WTC11 (cell line): ENCODE measurements at places on chromosomes 3 and 15. TPM values are rescaled to one million over a fixed set of nuclear protein-coding genes. Genes with fewer than 3 reads are reported as not detected.

GRCh38 chr3:29285471-29286071 is 4.7 kb downstream of the RBMS3 start:
- no peak for DNase-seq

DNA sequence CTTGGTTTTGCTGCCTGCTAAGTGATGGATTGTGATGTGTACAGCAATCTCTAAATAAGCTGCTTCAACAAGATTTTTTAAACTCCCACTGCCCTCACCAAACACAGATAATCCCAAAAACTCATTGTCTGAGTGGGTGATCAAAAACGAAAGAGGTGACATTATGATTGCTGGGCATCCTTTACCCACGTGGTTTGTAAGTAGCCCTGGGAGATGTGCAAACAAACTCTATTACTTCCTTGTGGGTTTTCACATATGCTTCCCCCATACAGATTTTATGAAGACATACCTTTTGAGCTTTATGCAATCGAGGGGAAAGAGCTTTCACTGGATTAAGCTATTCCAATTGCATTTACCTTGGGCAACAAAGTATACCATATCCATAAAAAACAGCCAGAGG is 1000.4 kb downstream of the FHIT start:
- DNase-seq, result no peak

DNA sequence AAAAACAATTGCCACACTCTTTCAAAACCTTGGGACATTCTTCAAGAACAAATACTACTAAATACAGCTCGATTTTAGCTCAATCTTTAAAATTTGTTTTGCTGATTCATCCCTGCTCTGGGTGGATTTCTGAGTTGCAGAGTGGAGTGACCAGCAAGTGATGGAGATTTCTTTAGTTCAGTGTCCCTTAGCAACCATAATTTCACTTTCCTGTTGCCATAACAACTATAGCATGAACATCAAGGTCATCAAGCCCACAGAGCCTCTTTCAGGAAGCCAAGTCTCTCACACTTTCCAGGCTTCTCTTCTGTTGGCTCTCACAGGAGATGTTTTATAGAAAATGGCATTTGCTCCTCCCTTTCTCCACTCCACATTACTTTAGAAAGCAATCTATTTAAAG is 597.2 kb upstream of the ADAMTS9 start:
- no peak for DNase-seq

GRCh38 chr3:51373658-51374421 is 11.3 kb upstream of the MANF start:
- no peak for DNase-seq

- no peak for DNase-seq
These were observed 196.5 kb upstream of the ZPLD1 start for GRCh38 chr3:102238362-102238761.

DNA sequence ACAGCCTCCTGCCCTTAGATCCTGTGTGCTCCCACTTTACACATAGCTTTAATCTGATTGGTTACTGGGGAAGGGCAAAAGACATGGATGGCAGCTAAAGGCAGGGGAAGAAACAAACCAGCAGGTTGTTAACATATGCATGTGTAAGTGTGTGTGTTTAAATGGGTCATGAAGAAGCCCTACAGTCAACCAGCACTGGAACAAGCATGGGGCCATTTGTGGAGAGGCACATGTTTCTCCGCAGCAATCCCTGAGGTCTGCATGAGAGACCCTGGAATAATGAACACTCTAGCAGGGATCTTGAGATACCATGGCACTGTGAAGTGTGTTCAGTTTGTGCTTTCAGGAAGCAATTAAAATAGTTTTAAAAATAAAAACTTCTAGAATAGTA is 6.0 kb downstream of the KLF13 start:
- no peak for DNase-seq

- DNase-seq, result no peak
These were observed 248.7 kb upstream of the ICE2 start for GRCh38 chr15:60727661-60728060.

- DNase-seq, result no peak
These were observed 58.7 kb downstream of the RPN1 start for GRCh38 chr3:128591738-128592426.

DNA sequence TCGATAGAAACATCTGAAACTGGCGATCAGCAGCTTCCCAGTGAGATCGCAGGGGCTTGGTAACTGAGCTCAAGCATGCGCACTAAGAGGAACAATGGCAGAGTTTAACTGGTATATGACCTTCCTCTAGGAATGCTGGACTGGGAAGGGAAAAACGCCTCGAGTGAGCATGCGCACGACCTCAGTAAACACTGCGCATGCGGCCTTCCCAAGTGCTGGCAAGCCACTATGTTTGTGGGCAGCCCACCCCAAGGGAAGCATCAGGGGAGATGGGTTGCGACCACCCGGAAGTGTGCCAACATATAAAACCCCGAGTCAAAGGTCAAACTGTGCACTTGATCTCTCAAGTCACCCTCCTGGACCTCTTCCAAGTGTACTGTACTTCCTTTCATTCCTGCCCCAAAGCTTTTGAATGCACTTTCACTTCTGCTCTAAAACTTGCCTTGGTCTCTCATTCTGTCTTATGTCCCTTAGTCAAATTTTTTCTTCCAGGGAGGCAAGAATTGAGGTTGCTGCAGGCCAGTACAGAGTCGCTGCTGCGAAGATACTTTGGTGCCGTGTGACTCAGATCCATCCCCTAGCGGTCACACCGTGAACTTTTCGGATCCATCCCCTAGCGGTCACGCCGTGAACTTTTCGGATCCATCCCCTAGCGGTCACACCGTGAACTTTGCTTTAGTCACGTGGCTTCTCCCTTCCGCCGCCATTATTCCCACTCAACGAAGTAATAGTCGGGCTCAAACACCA is 243.3 kb downstream of the FAM43A start:
- DNase-seq, result peak; percentile 82

DNA sequence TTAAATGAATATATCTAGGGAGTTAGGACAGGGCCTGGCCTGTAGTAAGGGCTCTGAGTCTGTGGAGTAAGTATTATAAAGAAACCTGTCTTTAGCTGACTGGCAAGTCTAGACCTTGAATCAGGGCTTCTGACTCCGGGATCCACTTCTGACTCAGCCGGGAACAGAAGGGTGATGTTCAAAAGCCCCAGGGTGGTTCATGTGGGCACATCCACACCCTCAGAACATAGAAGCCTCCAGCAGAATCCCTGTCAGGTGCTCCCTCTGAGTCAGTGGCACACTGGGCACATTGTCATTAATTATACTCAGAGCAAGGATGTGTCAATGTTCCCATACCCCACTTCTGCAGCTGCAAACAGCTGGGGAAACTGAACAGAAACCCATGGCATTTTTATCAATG is 26.7 kb upstream of the SNRK start:
- DNase-seq, result no peak

DNA sequence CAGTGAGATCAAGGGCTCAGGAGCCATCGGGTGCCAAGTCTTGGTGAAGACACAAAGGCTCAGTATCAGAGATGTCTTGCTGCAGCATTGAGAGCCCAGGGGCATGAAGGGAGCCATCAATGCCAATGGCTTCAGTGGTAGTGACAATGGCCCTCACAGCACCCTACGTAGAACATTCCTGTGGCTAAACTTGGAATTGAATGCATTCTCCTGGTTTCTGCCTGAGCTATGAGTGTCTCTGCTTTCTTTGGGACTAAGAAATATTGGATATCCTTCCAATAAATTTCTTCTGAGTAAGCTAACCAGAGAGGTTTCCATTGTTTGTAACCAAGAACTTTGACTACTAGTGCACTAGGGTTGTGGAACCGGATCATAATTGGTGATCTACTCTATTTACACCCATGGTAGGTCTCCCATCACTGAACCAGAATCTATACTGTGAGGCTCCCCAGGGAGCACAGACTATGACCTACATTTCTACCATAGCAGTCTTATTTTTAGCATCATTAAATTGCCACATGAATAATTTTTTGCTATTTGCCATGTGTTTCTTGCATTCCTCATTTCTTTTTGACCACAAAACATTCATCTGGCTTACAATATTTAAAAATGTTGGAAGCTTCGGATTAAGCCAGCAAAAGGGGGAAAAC is 31.6 kb upstream of the PDZRN3 start:
- no peak for DNase-seq

DNA sequence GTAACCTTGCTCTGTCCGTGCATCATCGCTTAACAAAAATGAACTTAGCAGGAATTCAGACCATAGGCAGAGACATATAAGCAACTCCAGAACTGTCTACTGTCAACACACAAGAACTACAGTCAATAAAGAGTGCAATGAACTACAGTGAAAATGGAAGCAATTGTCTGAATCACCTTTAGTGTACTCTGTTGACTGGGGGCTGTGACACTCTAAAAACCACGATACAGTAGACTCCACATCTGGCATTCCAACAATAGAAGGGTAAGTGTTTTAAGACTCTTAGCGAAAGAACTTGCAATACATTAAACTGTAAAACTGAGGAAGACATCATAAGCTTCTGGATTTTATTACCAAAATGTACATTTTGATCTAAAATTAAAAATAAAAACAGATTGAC is 347.3 kb downstream of the ZBTB20 start:
- no peak for DNase-seq

- DNase-seq, result peak; percentile 22
These were observed 131.7 kb downstream of the TNIK start for GRCh38 chr3:171328419-171329082.

DNA sequence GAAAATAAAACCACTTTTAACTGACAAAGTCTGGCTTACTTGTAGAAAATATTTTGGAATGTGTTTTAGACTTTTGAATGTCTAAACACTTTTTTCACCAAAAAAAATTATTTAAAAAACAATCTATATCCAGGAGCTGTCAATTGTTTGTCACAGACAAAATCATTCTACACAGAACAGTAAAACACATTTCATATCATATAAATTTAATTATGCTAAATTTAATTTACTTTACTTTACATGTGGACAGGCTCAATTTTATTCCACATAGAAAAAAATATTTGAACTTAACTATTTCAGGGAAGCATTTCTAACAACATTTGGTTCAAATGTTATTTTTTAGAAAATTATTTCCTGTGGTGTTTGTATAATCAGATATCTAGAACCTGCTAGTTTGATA is 1417.0 kb downstream of the ZPLD1 start:
- DNase-seq, result no peak

DNA sequence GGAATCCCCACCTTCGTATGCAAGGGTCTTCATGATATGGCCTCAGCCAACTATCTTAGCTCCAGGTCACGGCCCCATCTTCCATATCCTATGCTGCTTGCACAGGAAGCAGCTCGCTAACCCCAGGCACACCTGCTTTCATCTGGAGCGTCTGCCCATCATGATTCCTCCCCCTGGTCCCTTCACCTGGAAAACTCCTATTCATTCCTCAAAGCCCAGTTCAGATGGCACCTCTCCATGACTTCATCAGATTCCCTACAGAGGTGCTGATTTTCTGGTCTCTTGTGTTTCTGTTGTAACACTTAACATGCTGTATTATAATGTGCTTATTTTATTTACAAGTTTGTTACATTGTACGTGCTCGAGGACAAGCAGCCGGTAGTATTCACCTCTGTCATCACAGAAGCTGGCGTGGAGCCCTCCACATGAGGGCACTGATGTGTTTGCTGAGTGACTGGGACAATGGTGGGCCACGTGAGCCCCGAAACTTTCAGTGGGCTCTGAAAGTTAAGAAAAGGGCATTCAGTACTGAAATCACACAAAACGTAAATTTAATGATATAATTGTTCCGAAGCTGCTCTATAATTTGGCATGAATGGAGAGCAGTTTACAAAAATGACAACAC is 16.2 kb downstream of the MUC20 start:
- DNase-seq, result no peak

DNA sequence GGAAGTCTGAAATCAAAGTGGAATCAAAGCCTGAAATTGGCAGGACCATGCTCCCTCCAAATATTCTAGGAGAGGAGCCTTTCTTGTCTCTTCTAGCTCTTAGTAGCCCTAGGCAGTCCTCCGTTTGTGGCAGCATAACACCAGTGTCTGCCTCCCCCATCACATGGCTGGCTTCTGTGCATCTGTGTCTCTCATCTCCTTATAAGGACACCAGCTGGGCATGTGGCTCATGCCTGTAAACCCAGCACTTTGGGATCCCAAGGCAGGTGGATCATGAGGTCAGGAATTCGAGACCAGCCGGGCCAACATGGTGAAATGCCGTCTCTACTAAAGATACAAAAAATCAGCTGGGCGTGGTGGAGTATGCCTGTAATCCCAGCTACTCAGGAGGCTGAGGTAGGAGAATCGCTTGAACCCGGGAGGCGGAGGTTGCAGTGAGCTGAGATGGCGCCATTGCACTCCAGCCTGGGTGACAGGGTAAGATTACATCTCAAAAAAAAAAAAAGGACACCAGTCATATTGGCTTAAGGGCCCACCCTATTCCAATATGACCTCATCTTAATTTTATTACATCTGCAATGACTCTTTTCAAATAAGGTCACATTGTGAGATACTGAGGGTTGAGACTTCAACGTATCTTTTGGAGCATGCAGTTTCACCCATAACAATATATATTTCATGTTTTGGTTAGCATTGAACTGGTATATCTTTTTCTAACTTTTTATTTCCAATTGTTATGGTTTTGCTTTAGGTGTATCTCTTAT is 148.0 kb upstream of the TPM1 start:
- DNase-seq, result no peak

DNA sequence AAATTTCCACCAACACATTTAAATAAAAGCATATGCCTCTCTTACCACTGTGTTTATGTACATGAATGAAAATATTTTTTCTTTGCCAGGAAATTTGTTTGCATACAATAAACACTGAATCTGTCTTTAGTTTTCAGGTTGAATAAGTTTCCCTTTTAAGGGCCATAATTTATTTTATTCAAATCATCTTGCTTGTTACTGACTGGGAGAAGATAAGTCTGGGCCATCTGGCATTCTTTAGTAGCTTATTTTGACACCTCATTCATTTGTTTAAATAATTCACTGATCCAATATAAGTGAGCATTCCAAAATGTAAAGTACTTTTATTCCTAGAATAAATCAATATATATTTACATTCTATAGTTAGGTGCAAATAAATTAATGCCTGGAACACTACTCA is 1001.3 kb downstream of the PLOD2 start:
- DNase-seq, result no peak

Gene SCAANT1
- 1.3 TPM in 1 of 3 replicates, not detected in the others for total RNA-seq

Gene RAP2B
- total RNA-seq, result 21.8 to 25.6 TPM (median 22.6 TPM) in 3 replicates

Gene CELSR3
- total RNA-seq, result 27.9 to 35.7 TPM (median 32.7 TPM) in 3 replicates

Gene LSMEM2
- 0.41 to 0.60 TPM (median 0.57 TPM) in 3 replicates for total RNA-seq

Gene C3orf20
- not detected in 3 replicates for total RNA-seq

Gene VGLL3
- 6.1 to 10.4 TPM (median 6.9 TPM) in 3 replicates for total RNA-seq

Gene DLG1
- 72.0 to 81.1 TPM (median 72.7 TPM) in 3 replicates for total RNA-seq

Gene UBA7
- 1.2 to 1.9 TPM (median 1.6 TPM) in 3 replicates for total RNA-seq

Gene THPO
- 0.55 to 1.4 TPM (median 1.0 TPM) in 3 replicates for total RNA-seq

Gene GPR171
- 0.17 to 0.32 TPM in 2 of 3 replicates, not detected in the other for total RNA-seq

Gene GASK1A
- total RNA-seq, result 7.1 to 9.6 TPM (median 7.7 TPM) in 3 replicates

Gene EHD4
- total RNA-seq, result 20.8 to 23.9 TPM (median 21.3 TPM) in 3 replicates

Gene RLBP1
- total RNA-seq, result not detected in 3 replicates

Gene STAB1
- 1.9 to 2.6 TPM (median 2.1 TPM) in 3 replicates for total RNA-seq

Gene DISP2
- 1.0 to 3.5 TPM (median 1.9 TPM) in 3 replicates for total RNA-seq

Gene SI
- total RNA-seq, result not detected in 3 replicates

Gene ALDH1A2
- 1.1 to 1.3 TPM (median 1.2 TPM) in 3 replicates for total RNA-seq

Gene LHFPL4
- total RNA-seq, result 18.9 to 26.8 TPM (median 24.4 TPM) in 3 replicates
